GM23248 (cell line): ENCODE measurements at places on chromosomes 6 and 20. TPM values are rescaled to one million over a fixed set of nuclear protein-coding genes. Genes with fewer than 3 reads are reported as not detected.

DNA sequence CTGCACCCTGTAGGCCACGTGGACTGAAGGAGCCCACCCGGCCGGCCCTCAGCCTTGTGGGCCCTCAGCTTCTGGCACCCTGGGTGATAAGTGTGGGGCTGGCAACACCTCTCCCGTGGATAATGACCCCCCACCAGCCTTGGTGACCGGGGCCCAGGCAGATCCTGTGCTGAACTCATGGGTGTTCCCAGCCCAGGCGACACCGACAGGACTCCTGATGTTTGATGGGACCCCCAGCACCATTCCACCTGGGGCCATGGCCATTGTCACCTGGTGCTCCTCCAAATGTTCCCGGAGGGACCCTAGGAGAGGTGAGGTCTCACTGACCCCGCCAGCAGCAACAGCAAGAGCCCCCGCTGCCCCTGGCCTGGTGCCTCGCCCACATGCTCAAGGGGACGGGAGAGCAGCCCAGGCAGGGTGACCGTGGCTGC is 19.4 kb upstream of the FRMD1 start:
- no peak for DNase-seq

DNA sequence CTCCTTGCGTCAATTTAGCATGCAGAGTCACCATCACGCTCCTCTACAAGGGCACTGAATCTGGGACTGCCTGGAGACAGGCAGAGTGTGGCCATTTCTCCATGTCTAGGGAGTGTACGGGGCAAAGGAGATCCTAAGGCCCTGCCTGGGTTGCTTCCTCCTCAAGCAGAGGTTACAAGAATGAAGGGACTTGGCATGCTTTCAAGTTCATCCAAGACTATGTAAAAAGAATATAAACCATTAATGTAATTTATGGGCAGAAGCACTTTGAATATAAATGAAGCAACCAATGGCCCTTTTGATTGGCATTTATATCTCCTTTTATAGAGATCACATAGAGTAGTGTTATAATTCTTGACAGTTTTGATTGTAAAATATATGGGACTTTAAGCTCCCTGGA is 137.5 kb downstream of the BTBD3 start:
- DNase-seq = no peak

CST4 gene
- polyA plus RNA-seq = not detected in 2 replicates

DNA sequence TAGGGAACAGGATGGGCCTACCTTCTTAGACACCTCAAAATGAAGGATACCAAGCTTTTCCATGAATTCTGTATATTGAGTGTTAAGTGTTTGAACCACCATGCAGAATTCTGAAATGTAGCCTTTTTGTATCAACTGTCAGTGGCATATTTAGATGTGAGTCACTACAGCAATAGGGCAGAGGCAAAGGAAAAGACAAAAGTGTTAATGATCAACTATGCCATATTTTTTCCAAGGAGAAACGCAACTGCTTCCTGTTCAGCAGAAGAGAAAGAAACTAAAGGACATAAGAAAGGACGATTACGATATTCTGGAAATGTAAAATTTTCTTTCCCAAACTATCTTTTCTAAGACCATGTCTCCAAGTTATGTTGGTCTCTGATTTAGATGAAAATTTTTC is 104.6 kb upstream of the RSPO3 start:
- no peak for DNase-seq

- DNase-seq = no peak
Measured at GRCh38 chr6:156308604-156309003, 468.6 kb upstream of the ARID1B start.

MYL9 gene
- polyA plus RNA-seq = 681 and 706 TPM in 2 replicates

SDCBP2 gene
- polyA plus RNA-seq = 4.1 and 4.2 TPM in 2 replicates

DNA sequence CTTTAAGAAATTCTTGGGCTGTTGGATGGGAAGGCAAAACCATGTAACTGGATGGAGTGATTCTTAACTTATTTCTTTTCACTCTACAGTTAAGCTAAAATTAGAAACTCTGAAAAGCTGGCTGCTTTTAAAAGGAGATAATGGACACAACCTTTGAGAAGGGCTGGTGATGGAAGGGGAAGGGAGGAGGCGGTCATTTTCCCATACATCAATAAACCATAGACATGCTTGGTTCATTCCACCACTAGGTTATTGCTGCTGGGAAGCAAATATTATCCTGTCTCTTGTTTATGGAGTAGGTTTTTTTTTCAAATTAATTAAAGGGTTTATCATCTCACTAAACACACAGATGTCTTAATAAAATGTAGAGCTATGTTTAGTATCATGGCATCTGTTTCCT is 76.2 kb downstream of the PLCB1 start:
- DNase-seq = no peak

DNA sequence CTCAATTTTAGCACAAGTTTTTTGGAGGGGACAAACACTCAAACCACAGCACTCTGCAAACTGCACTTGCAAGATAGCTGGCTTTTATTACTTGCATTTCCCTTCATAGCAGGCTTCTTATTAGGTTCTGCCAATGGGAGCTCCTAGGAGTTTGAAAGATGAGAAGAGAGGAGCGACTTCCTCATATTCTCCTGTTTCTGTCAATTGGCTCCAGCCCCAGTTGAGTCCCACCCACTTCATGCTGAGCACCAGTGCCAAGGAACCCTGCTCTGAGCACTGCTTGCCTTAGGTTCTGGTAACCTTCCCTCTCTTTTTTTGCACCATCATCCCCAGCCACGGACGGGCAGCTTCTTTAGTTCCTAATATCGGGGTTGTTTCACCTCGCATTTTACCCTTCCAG is 67.9 kb downstream of the PSMB1 start:
- peak; percentile 44 for DNase-seq

GRCh38 chr6:145241039-145241438 is 494.3 kb downstream of the EPM2A start:
- peak; percentile 77 for DNase-seq

NKAPL gene
- polyA plus RNA-seq = 3.2 and 3.5 TPM in 2 replicates

DNA sequence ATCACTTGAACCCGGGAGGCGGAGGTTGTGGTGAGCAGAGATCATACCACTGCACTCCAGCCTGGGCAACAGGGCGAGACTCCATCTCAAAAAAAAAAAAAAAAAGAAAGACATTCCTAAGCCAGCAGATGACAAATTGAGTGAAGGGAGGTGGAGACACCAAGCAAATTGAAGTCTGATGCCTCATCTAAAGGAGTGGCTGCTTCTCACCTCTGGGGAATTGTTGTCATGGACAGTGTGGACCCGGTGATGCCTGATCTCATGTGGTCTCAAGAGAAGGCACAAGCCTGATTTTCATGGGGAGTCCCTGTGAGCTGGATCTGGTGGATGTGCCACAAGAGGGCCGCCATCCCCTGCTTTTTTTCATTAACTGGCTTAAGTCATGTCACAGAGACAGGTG is 272.0 kb downstream of the ZNF217 start:
- peak; percentile 28 for DNase-seq

LINC00237 gene
- polyA plus RNA-seq = not detected in 2 replicates

DNA sequence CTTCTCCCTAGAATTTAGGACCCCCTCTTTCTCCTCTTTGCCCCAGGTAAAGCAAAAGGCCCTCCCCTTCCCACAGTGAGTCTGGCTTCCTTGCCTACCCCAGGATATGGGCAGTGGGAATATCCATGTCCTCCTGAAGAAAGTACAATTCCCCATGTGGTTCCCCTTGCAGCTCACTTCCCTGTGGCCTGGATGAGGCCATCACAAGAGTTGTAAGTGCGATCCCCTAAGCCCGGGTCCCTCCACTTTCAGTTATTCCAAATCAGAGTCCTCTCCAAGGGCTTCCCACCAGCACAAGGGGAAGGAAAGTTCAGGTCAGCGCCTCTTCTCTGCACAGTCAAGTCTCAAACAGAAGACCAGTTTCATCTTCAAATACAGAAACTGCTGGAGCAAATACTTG is 10.2 kb upstream of the PTPN1 start:
- no peak for DNase-seq

- no peak for DNase-seq
Measured at GRCh38 chr6:23559587-23560343, 566.2 kb upstream of the NRSN1 start.

DNA sequence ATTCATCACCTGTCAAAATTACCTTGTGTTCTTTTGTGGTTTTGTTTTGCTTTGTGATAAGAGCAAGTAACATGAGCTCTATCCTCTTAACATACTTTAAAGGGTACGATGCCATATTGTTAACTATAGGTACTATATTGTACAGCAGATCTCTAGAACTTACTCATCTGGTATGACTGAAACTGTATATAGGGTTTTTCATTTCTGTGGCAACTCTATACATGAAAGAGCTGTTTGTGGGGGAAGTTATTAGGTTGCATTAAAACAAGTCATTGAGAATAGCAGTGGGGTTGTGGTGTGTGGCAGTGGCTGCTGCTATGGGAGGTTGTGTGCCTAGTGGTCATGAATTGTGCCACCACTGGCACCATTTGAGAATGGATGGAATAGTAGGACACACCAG is 268.4 kb downstream of the KCNQ5 start:
- no peak for DNase-seq

TSBP1 gene
- not detected in 2 replicates for polyA plus RNA-seq

GRCh38 chr6:32589596-32590449 is at the start of gene HLA-DRB1:
HLA-DRB1 (minus strand) TSS chr6:32589848; CDS start chr6:32589742, 106 bp downstream.
- peak; percentile 35 for DNase-seq

- no peak for DNase-seq
Measured at GRCh38 chr6:139879823-139880356, 505.4 kb upstream of the CITED2 start.

DNA sequence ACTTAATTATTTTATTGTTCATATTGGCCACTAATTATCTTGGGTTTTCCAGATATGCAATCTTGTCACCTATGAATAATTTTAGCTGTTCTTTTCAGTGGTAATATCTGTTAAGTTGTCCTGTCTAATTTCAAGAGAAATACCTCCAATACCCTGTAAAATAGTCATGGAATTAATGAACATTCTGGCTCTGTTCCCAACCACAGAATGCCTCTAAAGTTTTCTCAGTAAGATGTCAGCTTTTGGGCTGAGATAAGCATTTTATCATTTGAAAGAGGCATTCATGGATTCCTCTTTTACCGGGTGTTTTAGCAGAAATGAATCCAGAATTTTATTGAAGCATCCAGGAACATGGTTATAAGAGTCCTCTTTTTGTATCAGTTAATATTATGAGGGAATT is 109.3 kb downstream of the WDR27 start:
- peak; percentile 74 for DNase-seq
